ENCODE measurements at places on chromosomes 4 and X. TPM values are rescaled to one million over a fixed set of nuclear protein-coding genes. Genes with fewer than 3 reads are reported as not detected.

GRCh38 chr4:152719801-152720556 lies 40.2 kb upstream of the TMEM154 start:
- no peak for DNase-seq

DNA sequence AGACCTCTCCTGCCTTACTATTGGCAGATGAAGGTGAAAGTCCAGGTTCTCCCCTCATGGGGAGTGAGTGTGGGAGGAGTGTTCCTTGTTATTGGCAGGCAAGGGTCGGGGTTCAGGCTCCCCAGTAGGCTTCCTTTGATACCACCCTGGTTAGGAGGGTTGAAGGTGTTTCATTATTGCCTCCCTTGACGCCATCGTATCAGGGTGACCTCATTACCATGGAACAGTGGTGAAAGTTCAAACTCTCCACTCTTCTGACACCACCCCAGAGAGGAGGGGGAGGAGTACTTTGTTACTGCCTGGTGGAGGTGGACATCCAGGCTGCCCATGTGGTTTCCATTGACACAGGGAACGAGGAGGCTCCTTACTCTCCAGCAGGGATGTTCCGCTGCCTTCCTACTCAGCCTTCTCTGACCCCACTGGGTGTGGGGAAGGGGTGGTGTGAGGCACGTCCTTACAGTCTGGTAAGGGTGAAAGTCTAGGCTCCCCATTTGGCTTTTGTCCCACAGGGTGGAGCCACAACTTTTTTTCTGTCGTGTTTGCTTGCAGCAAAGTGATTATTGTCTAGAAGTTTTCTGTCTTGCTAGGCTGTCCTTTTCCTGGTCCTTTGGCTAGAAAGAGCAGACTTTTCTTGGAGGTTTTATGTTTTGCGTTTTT lies 37.2 kb upstream of the USP9X start:
- no peak for DNase-seq

The SMIM14 gene
- 32.3 TPM for total RNA-seq

The CRMP1 gene
- 109 TPM for total RNA-seq

The TRO gene
- 51.0 TPM for total RNA-seq

GRCh38 chr4:132893787-132894186 lies 255.3 kb upstream of the PCDH10 start:
- DNase-seq: no peak
